Gastroesophageal sphincter (tissue), 4 donors: ENCODE measurements at places on chromosomes 1 and 21. TPM values are rescaled to one million over a fixed set of nuclear protein-coding genes. Genes with fewer than 3 reads are reported as not detected.
A peak's percentile ranks its signal among the peaks of the same experiment; 100 is the strongest.

DNA sequence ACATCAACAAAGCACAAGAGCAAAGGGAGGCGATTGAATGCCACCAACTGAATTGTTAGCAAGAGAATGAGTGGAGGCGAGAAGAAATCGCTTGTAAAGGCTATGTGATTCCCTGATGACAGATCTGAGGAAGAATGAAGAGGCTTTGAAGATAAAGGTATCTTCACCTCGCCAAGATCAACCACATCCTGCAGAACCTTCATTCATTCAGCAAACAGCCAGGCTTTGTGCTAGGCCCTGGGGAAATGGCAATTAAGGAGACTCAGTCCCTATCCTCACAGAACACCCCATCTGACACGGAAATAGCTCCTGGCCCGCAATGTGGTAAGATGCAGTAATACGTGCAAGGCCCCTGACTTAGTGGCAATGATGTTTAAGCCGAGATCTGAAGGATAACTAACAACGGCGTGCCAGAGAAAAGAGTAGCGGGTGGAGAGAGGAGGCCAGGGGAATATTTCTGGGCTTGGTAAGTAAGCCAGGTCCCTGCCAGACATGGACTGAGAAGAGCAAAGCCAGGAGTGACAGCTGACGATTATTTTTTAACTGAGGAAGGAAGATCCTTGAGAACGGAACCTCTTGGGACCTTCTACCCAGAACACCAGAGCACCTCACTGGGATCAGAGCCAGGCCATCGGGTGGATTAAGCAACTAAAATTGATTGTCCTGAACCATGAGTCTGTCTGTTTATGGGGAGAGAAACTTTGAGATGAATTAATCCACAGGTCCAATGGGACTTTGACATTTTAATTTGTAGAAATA, 4.6 kb upstream of the VSIG8 start:
- no peak for ATAC-seq

C1QC gene
- total RNA-seq, result 395 TPM

DNA sequence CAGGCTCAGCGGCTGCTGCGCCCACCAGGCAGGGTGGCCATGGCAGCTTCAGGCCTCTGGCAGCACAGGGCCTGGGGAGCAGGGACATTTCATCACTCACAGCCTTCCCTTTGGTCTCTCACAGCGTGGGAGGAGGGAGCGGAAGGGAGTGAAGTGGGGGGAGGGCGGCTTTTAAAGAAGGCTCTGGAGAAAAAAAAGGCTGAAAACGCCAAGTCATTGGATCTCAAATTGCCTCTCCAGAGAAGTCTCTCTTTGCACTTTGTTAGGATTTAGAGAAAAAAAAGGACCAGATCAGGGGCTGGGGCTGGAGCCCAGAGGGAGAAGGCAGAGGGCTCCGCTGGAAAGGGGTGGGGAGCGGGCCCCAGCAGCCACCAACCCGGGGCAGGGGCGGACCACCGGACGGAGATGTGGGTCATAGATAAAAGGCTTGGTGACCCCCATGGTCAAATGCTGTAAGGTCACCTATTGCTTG, 209.9 kb downstream of the GRIK3 start:
- no peak for ATAC-seq

DNA sequence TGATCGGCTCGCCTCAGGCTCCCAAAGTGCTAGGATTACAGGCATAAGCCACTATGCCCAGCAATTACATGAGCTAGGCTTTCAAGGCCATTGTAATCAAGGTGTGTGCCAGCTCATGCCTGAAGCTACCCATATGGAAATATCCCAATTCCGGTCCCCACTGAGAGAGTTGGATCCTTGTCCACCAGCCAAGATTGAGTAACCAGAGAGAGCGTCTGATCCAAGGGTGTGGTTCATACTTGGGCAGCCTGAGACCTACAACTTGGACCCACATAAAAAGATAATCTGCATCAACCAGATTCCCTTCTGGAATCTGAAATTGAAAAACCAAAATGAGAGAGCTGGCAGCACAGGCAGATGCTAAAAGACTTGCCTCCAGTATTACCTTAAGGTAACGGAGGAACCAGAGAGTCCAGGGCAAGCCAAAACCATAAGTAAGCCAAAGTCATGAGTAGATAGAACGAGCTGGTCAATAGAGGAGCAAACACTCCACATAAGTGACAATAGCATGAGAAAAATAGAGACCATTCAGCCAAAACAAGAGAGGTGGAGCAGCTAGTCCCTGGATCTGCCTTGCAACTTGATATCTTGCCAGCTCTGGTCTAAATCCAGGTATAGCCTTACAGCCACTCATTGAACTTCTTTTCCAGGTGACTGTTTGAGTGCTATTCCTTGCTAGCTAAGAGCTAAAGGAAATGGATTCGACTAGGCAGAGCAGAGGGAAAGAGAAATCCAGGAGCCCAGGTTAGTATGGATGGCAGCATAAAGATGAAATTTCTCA, 63.8 kb upstream of the ATP1A1 start:
- no peak for ATAC-seq

LRRC71 gene
- total RNA-seq, result 0.40 TPM

AQP10 gene
- total RNA-seq, result not detected

DNA sequence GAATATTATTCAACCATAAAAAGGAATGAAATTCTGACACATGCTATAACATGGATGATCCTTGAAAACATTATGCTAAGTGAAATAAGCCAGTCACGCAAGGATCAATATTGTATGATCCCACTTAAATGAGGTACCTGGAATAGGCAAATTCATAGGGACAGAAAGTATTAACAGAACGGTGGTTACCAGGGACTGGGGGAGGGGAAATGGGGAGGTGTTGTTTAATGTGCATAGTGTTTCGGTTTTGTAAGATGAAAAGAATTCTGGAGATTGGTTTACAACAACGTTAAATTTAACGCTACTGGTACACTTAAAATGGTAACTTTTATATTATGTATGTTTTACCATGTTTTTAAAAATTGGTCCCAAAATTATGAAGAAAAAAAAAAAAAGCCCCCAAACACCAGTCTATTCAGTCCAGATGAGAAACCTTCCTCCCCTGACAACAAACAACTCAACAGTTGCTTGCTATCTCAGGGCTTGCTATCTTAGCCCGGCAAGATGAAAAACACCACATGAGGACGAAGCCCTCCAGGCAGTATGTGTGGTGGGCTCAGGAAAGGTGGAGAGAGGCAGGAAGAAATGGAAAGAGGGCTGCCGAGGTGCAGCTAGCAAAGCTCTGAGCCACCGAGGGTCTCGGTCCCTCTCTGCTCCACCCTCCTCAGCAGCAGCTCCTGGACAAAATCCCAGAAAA, 8.5 kb downstream of the NUAK2 start:
- ATAC-seq, result no peak

GRCh38 chr1:39845569-39846566, 37.4 kb downstream of the TRIT1 start:
- peak; percentile 81 for ATAC-seq

DNA sequence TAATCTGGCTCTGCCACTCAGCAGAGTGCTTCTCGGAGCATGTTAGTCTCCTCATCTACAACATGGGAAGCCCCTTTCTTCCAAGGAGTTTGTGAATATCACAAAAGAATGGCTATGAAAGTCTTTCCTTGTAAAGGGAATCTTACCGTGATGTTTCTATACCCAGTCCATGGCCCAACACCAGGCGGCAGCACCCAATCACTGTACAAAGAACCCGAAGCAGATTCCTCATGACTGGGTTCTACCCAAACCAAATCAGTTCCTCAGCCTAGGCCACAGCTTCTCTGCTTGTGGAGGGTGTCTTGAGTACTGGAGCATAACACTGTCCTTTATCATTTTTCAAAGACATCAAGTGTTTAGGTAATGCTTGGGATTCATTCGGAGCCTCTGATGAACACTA, 16.6 kb upstream of the SLFNL1 start:
- no peak for ATAC-seq

NEGR1 gene
- 33.3 TPM for total RNA-seq

DNA sequence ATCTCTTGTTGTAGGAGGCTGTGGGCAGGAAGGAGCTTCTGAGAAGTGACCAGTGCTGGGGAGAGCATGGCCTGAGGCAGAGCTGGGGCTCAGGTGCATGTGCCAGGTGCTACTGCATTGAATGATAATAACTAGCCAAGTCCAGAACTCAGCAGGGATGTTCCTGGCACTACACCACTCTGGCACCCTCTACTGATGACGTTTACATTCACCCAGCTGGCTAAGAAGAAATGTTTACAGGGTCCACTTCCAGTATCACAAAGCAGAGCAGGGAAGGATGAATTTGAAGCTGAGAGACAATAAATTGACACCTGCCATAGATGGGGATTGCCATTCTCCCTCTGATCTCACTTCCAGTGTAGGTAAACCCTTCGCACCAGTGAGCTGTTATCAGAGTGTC, 411.8 kb downstream of the SETD4 start:
- ATAC-seq, result no peak

GRCh38 chr1:202568410-202568809, 141.8 kb downstream of the SYT2 start:
- no peak for ATAC-seq

- no peak for ATAC-seq
These were observed 283.7 kb downstream of the ZNF648 start for GRCh38 chr1:181777812-181778211.

DNA sequence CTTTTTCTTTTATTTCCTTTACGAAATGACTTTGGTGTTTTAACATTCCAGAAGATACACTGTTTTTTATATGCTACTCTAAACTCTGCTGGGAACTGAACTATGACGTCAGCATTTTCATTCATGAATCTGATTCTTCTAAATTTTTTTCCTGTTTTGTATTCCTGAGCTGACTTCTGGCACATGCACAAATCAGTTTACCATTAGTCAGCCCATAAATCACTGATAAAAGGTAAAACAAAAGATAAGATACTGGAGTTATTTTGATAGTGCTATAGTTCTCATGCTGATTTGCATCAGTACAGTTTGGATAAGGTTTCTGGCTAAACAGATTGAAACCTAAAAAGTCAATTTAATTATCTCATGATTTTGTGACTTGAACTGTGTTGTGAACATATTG, 10.4 kb downstream of the CAMTA1 start:
- no peak for ATAC-seq

- no peak for ATAC-seq
These were observed 86.8 kb upstream of the PUM1 start for GRCh38 chr1:31152181-31152795.

- ATAC-seq, result no peak
These were observed 2.3 kb upstream of the SLC9A1 start for GRCh38 chr1:27157194-27157593.

TEDDM1 gene
- not detected for total RNA-seq

GRCh38 chr1:226135709-226136108, 50.8 kb downstream of the ACBD3 start:
- ATAC-seq, result no peak

GRCh38 chr1:183212870-183213269, 26.8 kb downstream of the LAMC2 start:
- ATAC-seq, result no peak

GRCh38 chr1:200436436-200436835, 26.6 kb upstream of the ZNF281 start:
- ATAC-seq, result no peak

DNA sequence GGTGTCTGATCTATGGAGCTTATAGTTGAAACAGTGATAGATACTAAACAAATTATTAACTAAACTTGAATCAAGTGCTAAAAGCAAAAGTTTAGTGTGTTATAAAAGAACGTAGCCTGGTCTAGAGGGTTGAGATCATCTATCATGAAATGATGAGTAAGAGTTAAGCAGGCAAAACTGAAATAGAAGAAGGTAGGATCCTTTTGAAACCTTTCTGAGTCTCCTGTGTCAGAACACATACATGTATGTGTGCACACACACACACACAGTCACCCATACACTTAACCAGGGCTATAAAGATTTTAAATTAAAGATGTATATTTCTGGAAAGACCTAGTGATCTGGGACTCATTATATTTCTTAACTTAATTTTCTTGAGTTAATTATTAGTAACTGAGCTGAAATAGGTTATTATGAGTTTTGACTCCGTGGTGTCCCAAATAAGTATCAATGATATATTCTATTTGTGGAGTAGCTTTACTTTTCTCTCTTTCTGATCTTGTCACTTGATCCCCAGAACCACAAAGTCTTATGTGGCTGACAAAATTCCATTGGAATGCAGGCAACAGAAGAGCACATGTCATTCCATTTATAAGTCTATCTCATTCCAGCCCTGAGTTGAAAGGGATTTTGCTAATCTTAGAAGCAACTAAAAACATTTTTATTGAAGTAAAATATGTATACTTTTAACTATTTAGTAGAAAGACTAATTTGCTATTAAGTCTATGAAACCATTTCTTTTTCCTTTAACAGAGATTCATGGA, 70.7 kb downstream of the PRRX1 start:
- no peak for ATAC-seq

- no peak for ATAC-seq
These were observed 1797.7 kb downstream of the MRPL39 start for GRCh38 chr21:23809573-23809972.

DNA sequence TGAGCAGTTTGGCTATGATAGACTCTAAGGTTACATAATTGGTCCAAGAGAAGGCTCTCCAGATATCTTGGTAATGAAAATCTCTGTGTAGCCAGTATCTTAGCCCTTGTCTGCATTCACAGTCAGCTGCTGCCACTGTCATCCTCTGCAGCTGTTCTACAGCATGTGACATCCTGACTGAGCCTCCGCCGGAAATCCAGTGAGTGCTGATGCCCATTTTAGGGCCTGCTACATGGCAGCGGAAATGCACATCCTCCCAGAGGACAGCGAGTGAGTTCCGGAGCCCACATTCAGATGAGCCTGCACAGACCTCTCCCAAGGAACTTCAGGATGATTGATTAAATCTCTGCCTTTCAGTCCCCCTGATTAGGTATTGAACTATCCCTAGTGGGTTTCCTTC, 237.1 kb downstream of the HHIPL2 start:
- no peak for ATAC-seq

CELSR2 gene
- 5.8 TPM for total RNA-seq

DNA sequence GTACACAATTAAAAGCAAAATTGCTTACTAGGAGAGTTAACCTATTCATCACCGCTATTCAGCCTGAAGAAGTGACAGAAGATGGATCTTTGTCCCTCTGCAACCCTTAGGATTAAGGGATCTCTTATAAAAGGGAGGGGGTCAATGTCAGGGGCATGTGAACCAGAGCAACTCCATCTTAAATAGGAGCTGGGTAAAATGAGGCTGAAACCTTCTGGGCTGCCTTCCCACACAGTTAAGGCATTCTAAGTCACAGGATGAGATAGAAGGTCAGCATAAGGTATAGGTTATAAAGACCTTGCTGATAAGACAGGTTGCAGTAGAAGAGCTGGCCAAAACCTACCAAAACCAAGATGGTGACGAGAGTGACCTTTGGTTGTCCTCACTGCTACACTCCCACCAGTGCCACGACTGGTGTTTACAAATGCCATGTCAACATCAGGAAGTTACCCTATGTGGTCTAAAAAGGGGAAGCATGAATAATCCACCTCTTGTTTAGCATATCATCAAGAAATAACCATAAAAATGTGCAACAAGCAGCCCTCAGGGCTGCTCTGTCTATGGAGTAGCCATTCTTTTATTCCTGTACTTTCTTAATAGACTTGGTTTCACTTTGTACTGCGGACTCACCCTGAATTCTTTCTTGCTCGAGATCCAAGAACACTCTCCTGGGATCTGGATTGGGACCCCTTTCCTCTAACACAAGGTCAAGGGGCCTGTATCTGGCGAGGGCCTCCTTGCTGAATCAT, 35.3 kb upstream of the NEK2 start:
- ATAC-seq, result no peak
